ENCODE measurements at places on chromosomes 6 and 20.

DNA sequence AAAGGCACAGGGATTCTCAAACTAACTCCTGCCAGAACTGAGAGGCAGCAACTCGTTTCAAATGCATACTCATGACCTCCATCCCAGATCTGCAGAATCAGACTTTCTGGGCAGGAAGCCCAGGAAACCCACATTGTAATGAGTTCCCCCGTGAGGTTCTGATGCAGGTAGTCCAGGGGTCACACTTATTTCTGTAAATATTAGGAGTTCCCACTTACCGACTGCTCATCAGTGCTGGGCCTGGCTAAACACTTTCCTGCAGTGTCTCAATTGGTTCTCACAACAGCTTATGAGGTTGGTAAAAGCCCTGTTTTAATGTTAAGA is 11.6 kb downstream of the DUSP15 start:
- DNase-seq, result no peak

DNA sequence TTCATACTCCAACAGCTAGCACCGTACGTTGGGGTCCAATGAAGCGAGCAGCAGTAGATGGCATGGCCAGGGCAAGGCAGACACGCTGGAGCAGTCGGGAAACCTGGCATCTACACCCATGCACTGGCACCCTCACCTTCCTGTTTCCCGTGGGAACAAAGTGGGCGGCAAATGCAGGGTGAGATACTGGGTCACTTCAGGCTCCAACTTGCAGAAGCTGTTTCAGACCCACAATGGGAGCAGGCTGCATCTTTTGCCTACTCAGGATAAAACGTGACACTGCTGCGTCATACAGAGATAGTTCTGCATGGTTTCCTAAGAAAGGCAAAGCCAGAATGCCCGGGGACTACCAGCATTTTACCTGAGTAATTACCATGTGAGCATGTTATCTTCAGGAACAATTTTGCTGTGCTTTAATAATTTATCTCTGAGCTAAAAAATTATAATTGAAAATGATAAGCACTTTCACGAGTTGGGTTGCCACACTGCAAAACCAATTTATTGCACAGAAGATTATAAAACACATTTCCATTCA is 10.9 kb upstream of the CD93 start:
- DNase-seq, result no peak

DNA sequence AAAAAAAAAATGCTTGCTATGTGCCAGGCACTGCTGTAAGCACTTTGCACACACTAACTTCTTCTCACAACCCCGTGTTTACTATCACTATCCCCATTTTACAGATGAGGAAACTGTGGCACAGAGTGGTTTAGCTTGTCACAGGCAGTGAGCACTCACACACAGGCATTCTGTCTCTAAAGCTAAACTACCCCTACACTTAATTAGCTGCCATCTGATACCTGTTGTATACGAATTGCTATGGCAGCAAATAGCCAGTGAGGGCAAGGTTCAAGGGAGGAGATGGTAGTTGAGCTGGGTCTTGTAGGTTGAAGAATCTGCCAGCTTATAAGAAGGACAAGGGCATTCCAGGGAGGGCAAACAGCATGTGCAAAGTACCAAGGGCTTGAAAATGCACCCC is 5.2 kb downstream of the TNNC2 start:
- no peak for DNase-seq

GRCh38 chr6:31945507-31946369 is at the start of gene CFB:
Gene CFB, plus strand, starts transcription at chr6:31946095. Its CDS starts 127 bp downstream, at chr6:31946222.
- no peak for DNase-seq

GRCh38 chr6:127813699-127814027 is 87.2 kb downstream of the THEMIS start:
- DNase-seq, result no peak

- DNase-seq, result no peak
Measured at GRCh38 chr20:8940326-8940725, 128.6 kb upstream of the PLCB4 start.

GRCh38 chr6:139613496-139613895 is 239.0 kb upstream of the CITED2 start:
- DNase-seq, result no peak

- DNase-seq, result no peak
Measured at GRCh38 chr6:122207794-122208193, 191.7 kb upstream of the HSF2 start.

DNA sequence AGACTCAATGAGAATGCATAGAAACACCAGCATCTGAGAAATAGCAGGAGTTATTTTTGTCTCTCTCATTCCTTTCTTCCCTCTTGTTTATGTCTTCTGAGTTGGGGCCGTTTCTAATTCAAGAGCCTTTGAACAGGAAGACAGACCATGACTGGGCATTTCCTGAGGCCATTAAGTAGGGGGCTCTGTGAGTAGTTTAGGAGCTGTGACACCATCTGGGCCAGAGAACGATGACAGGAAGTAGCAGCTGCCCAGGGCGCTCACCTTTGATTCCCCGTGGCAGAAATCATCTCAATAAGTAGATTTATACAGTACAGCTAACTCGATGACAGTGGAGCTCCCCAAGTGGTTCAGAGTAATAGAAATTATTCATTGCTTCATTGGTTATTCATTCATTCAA is 298.4 kb upstream of the PLN start:
- no peak for DNase-seq

DNA sequence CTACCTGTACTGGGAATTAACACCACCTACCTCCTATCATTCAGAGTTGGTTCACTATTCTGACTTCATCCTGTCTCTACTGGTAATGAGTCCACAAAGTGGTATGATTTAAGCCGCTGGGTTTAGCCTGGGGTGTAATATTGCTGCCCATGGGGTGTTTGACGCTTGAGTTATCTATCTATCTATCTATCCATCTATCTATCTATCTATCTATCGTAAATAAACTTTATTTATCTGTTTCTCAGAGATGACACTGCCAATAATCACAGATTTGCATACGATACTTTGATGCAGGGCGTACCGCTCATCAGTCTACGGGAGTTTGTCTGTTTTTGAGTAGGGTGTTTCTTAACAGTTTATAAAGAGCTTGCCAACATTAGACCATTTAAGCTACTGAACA is 73.6 kb upstream of the ZNF184 start:
- DNase-seq, result no peak

DNA sequence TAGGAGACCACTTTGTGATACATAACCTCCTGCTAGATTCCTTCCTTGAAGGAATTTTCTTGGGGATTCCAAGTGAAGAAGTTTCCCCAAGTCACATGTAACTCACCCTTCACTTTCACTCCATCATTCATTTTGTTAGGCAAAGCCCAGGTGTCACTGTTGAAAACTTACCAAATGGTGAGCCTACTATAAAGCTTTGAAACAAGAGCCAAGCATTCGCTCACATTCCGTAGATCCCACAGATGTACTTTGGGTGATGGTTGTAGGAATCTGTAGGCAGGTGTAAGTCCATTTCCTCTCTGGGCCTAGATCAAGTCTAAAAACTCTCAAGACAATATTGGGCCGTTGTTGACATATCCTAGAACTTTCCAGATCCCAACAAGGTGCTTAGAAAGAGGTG is 74.1 kb downstream of the PRDM1 start:
- DNase-seq, result no peak

DNA sequence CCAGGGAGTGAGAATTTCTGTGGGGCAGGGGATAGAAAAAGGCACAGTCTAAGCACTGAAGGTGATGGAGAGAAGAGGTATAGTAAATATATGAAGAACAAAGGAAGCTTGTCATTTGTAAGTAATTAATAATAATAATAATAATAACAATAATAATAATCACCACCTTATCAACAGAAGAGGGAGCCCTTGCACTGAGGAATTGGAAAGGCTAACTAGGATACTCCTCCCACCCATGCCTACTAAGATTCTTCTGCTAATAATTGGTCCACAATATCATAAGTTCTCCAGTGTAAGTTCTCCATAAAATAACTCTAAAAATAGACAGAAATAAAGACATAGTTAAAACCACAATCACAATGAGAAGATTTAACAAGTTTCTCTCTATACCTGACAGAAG is 912 bp upstream of the OR12D3 start:
- no peak for DNase-seq

GRCh38 chr6:95117236-95117635 is 460.1 kb upstream of the MANEA start:
- no peak for DNase-seq

DNA sequence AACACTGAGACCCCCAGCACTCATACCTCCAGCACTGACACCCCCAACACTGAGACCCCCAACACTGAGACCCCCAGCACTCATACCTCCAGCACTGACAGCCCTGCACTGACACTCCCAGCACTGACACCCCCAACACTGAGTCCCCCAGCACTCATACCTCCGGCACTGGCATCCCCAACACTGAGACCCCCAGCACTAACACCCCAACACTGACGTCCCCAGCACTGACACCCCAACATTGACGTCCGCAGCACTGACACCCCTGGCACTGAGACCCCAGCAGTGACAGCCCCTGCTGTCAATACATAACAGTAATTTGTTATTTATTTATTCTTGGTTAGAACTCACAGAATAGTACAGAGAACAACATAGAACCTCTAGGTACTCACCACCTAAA is 58.0 kb downstream of the ERMARD start:
- no peak for DNase-seq

DNA sequence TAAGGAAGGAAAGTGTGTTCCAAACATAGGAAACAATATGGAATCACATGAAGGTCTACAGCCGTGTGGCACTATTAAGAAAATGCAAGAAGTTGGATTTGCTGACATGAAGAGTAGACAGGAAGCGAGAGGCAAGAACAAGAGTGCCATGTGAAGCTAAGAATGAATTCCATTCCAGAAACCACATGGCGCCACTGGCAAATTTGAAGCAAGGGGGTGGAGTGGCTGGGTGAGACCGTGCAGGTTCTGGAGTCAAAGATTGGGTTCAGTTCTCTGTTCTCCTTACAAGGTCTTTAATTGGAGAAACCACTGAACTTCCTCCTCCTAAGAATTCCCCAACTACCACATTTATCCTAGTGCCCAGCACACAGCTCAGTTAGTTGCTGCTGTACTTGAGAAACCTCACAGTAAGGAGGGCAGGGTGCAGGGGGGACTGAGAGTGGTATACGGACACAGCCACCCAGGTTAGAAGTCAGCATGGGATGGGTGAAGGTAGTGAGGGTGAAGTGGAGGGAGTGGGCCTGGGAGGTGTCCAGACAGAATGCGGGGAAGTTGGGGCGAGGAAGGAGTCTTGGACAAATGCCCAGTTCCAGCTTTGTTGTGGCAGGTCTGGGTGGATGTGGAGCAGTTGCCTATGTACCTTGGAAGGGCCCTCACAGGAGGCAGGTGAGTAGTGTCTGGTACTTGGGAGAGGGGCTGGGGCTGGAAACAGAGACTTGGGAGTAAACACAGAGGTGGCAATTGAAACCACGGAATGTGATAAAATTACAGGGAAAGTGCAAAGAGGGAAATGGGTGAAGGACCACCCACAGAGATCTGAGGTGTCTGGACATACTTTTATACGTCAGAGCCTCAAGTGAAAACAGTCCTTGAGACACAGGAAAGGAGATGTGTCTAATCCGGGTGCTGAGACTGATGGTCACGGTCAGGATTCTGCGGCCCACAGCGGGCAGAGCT is 14.3 kb downstream of the LYRM4 start:
- no peak for DNase-seq

GRCh38 chr6:141026504-141026903 is 1106.2 kb upstream of the GJE1 start:
- DNase-seq, result no peak

DNA sequence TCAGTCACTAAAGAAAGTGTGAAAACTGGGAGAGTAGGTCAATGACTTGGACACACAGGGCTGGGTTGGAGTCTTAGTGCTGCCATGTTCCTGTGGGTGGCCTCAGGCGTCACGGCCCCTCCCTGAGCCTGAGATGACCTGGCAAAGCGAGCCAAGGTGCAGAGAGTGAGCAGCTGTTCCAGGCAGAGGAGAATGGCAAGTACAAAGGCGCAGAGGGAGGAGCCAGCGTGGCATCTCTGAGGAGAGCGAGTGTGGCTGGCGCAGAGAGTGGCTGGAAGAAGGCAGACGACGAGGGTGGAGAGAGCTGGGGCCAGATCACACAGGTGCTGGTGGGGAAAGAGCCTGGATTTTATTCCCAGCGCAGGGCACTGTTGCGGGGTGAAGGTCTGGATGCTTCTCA is 20.6 kb upstream of the CHMP4B start:
- DNase-seq, result no peak

- DNase-seq, result no peak
Measured at GRCh38 chr6:64890609-64891008, 816.4 kb downstream of the EYS start.

DNA sequence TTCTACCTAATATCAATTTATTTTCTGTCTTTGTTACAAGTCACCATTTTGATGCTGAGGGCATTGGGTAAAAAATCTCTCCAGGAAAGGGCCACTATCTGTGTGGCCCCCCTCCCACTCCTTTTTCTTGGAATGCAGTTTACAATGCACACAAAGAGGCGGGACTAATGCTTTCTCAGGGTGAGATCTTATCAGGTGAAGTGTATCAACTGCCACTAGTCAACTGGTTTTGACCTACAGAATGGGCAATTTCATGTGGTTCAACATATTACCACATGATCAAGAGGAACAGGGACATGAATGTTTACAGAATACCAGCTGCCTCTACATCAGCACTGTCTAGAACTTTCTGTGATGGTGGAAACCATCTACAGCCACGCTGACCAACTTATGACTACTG is 3.7 kb downstream of the RRBP1 start:
- no peak for DNase-seq

DNA sequence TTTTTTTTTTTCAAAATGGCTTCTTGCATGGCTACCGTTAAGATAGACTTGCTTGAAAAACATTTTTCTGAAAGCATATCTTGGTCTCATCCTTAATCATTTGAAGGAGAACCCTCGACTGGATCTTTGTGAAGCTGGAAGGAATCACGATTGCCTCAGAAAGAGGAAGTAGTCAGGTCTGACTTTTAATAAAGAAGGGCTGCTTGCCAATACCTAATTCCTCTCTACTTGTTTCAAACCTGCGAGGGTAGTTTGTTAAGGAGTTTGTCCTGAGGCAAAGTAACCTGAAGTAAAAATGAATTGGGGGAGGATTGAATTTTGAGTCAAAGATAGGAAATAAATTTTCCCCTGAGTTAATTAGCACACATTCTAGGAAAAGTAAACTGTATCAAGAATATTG is 288.1 kb upstream of the MAP3K7 start:
- no peak for DNase-seq

GRCh38 chr20:11235058-11235457 is 561.3 kb upstream of the JAG1 start:
- DNase-seq, result no peak

GRCh38 chr20:8523684-8524083 is 391.6 kb downstream of the PLCB1 start:
- no peak for DNase-seq

GRCh38 chr6:167831281-167831828 is 4.6 kb downstream of the AFDN start:
- DNase-seq, result no peak

DNA sequence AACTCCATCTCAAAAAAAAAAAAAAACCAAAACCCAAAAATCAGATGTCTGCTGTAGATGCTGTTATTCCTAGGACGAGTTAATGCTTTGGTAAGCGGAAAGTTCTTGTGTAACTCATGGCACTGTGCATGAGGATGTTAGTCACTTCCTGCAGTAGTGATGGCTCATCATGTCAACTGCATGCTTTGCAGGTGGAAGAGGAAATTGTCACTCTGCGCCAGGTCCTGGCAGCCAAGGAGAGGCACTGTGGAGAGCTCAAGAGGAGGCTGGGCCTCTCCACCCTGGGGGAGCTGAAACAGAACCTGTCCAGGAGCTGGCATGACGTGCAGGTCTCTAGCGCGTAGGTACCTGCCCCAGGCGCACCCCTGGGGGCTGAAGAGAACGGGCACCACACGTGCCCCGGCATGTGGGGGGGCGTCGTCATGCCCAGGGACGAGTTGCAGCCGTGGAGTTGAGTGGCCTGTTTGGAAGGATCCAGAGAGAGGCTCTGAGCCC is 8.5 kb downstream of the TPD52L2 start:
- DNase-seq, result peak; percentile 28

- DNase-seq, result peak; percentile 14
Measured at GRCh38 chr6:119148098-119148824, 69.8 kb upstream of the FAM184A start.
